Skeletal muscle cell (primary cell): ENCODE measurements at places on chromosomes 6 and 20.

DNA sequence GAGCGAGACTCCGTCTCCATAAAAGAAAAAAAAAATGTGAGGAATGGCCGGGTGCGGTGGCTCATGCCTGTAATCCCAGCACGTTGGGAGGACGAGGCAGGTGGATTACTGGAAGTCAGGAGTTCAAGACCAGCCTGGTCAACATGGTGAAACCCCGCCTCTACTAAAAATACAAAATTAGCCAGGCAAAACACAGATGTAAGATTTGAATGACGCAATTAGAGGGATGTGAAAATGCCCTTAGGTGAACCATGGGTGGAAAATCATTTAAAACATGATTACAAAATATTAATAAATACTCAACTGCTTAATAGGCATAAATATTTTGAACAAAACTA is 20.9 kb downstream of the COL9A3 start:
- no peak for DNase-seq

- no peak for DNase-seq
Observed at GRCh38 chr6:36641543-36641942, 37.0 kb upstream of the CDKN1A start.

DNA sequence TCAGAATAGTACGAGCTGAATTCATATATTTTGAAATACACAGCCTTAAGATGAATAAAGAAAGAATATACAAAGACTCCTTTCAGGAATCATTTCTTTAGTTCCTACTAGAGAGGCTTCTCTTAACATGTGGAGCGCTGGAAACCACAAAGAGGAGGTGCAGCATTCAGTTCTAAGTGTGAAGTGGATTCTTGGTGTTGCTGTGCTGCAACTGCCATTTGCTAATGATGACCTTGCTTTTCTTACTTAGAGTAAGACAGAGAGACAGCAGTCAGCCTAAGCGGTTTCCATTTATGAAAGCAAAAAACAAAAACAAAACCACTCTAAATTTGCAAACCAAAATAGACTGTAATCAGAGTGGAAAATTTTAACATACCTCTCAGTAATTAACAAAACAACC is 629.0 kb downstream of the EPHA7 start:
- no peak for DNase-seq

- DNase-seq = peak; percentile 87
Observed at GRCh38 chr6:56370561-56371211, 123.3 kb upstream of the COL21A1 start.

GRCh38 chr20:25374842-25375241 is 15.8 kb downstream of the ABHD12 start:
- no peak for DNase-seq

DNA sequence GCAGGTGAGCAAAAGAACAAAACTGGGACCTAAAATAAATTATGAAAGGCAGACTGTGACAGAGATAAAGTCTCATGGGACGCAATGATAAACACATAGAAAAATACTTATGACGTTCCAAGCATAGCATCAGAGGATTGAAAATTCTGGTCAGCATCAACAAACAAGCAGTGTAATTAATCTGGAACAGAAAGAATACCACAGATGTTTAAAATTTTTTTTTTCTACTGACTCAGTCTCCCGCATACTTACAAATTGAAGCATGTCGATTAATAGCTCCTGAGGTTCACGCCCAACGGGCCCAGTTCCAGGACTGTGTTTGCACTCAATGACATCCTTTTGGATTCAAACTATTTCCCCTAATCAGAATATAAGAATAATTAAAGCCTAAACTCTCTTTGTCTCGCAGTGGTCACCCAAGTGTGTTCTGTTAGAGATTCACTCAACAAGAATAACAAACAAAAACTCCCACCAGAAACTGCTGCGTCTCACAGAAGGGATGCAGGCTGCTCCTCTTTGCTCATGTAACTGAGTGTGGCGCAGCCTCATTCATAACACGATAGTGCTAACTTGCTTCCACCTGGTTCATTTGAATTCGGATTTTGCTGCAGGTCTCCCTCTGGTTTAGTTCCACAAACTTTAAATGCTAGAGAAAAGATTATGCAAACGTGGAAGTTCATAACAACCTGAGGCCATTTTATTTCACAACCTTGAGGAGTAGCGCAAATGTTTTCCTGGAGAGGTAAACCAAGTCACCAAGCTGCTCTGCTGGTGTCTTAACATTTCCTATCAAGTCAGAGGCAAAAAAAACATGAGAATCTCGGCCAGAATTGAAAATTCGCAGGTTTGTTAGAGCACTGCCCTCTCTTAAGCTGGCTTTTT is 69.0 kb upstream of the CITED2 start:
- no peak for DNase-seq

DNA sequence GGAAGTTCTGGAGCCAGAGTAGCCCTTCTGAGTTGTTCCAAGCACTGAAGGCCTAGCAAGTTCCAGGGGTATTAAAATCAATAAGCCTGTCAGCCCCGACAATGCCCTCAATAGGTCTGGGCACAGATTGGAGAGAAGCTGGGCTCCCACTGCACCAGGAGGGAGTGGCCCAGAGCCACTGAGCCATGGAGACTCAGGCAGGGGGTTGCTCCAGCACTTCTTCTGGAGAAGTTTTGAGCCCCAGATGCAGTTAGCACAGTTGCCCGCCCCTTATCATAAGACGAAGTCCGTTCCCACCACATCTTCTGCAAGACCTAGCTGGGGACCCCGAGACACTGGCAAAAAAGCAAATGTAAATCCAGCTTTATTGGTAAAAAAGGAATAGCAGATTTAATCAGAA is 13.0 kb downstream of the DEFB132 start:
- no peak for DNase-seq

- no peak for DNase-seq
Observed at GRCh38 chr6:93389192-93389591, 30.2 kb downstream of the EPHA7 start.

DNA sequence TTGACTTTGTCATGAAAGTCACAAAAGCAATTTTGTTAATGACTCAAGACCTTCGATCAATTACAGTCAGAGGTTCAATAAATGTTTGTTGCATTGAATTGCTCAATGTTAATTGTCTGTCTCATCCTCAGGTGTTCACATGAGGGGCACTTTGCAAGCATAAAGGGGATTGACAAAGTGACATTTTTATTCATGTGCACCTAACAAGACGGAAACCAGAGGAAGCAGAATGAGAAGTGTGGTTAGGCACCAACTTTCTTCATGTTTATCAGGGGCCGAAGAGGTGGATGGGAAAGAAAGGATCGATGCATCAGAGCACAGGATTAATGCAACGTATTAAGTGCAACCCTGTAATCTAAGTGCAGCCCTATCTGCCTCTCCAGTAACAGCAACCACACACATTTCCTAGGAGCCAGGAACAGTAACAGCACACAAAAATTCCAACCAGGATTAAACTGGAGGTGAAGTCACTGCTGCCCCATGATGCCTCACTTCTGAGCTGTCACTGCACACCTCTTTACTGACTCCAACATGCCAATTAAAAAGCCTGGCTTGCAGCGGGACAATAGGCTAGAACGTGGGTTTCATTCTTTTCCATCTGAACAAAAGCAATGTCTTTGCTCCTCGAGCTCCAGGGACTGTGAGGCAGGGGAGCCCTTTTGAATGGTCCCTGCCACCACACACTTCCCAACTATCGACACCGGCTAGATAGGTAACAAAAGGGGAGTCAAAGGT is 262.7 kb downstream of the CD83 start:
- no peak for DNase-seq

- no peak for DNase-seq
Observed at GRCh38 chr6:150090328-150090727, 21.4 kb upstream of the ULBP3 start.

GRCh38 chr20:43996240-43996930 is 81.7 kb downstream of the TOX2 start:
- DNase-seq = no peak

DNA sequence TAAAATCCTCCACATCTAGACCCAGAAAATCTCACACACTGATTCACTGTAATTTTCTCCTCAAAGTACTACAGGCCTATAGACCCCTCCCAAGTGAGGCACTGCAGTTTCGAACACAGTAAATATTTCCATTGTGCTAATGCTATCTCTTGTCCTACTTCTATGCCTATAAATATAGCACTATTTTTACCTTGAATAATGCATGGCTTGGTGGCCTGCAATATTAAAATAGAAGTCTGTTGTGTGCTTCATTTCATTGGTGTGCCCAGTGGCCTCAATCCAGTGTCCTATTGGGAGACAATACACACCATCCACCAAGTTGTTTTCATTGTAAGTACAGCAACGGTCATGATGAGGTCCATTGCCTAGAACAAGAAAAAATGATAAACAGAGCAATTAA is 49.4 kb downstream of the EPM2A start:
- no peak for DNase-seq

GRCh38 chr6:14763139-14763538 is 482.7 kb upstream of the JARID2 start:
- DNase-seq = peak; percentile 34

GRCh38 chr6:34018026-34018425 is 127.9 kb downstream of the GRM4 start:
- no peak for DNase-seq

GRCh38 chr6:30097902-30098768 is 14.8 kb downstream of the TRIM31 start:
- no peak for DNase-seq

GRCh38 chr6:52596371-52597028 is 19.6 kb upstream of the TRAM2 start:
- DNase-seq = peak; percentile 62

DNA sequence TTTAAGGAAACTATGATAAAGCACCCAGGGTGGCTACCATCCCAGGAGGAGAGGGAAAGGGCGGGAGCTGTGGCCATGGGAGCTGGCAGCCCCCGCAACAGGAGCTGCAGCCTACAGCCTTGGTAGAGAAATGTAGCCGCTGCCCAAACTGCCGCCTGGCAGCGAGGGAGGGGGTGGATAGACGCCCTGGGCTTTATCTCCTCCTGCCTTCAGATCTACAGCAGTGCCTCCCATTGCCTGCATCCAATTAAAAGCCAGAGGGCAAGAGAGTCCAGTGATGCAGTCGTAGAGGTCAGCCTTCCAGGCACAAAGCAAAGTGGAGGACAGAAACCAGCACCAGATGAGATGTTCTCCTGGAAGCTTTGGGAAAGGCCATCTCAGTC is 35.0 kb upstream of the ZFAND3 start:
- no peak for DNase-seq

DNA sequence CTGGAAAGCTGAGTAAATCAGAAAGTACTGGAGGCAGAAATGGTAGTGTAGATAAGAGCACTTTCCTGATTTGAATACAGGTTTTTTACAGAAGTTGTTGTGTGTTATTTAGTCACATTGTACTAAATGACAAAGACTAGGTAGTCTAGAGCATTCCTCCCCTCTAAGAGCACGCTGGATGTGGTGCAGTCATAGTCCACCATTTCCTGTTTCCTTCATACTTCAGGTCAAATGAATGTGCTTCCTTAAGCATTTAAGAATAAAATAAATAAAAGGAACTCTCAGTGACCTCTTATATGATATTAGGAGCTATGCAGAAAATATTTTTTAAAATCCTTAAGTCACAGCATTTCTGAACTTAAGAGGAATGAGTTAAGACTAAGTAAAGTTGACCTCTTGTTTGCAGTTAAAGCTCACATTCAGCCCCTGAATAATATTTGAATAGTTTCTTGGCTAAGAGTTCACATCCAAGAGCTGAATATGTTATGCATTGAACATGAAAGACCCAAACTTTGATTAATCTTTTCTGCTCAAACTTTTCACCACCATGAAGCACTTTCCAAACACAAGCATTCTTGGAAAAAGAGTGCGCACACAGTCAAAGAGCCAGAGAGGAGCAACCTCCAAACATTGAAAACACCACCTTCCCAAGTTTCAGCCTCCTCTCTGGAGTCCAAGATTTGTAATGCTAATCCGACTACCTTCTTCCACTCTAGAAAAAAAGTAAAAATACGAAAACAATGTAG is 53.4 kb upstream of the TMEM30A start:
- no peak for DNase-seq

DNA sequence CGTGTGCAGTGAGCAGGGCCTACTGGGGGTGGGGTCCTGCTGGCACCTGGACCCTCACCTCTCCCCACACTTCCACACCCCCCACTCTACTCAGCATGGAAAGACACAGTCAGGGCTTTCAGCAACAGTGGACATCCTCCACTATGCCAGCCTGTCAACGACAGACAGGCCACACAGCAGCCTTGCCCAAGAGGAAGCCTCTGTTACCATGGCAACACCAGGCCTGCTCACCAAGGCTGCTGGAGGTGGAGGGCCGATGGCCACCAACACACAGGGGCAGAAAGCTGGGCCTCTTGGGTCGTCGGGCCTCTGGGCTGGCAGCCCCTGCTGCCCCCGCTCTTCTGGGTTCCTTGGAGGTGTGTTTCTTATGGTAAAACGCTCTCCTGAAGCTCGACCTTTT is 13.6 kb downstream of the BNIP5 start:
- no peak for DNase-seq

DNA sequence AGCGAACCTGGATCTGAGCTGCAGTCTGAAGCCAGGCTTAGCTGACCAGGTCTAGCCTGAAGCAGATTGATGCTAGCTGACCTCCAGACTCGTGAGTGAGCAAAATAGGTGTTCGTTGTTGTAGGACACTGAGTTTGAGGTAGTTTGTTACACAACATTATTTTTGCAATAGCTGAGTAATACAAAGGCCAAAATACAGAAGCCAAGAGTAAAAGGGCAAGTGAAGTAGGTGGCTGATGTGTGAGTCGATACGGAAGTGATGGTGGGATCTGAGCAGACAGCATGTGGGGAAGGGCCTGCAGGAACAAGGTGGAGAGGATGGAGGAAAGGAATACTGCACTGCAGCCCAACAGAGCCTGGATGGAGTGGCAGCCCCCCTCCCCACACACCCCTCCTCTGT is 8.5 kb upstream of the SPATS1 start:
- no peak for DNase-seq

GRCh38 chr20:61535536-61535935 is 283.5 kb downstream of the CDH4 start:
- no peak for DNase-seq

DNA sequence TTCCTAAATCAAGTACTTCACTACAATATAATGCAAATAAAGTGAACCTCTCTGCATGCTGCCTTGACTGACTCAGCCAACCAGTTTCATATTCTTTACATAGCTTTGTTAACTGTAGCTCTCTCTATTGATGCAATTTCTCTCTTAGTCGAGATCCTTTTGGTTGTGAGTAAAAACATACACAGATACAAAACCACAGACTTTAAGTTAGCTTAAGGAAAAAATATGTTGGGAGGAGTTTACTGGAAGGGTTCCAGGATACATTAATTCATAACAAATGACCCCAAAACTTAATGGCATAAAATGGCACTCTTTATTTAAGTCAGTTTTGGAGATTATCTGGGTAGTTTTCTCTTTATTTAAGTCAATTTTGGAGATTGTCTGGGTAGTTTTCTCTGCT is 15.7 kb downstream of the HTR1E start:
- no peak for DNase-seq

GRCh38 chr6:128412680-128413079 is 107.7 kb downstream of the PTPRK start:
- DNase-seq = no peak

DNA sequence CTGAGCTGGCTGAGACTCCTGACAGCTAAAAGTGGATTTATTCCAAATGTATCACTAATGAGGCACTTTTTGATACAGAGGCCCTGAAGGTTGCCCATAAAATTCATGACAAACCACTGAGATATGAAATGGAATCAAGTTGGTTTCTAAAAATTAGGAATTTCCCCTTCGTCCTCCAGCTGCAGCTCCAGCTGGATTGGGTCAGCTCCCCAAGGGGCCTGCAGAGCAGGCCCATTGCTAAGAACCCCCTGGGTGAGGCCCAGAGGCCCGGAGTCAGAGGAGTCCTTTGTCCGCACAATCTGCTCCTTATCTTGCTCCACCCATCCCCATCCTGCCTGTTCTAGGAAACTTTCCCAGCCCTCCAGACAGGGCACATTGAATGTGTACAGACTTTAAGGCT is 163.5 kb upstream of the TOP1 start:
- DNase-seq = no peak

GRCh38 chr20:49219924-49220831 is 962 bp downstream of the DDX27 start:
- DNase-seq = no peak
